ENCODE measurements at places on chromosomes 2 and 18. TPM values are rescaled to one million over a fixed set of nuclear protein-coding genes. Genes with fewer than 3 reads are reported as not detected.

Gene NEMP2
- 7.9 TPM for total RNA-seq

Gene NGEF
- not detected for total RNA-seq

Gene ACADL
- not detected for total RNA-seq

Gene ZC3H6
- 8.6 TPM for total RNA-seq

Gene DNAJB2
- 50.7 TPM for total RNA-seq

Gene CD207
- total RNA-seq, result not detected

Gene POTEF
- total RNA-seq, result 8.4 TPM

Gene RAPGEF4
- total RNA-seq, result 0.57 TPM

Gene SERPINB5
- not detected for total RNA-seq

Gene HOXD3
- total RNA-seq, result not detected

Gene IL36B
- total RNA-seq, result not detected

Gene ACVR1C
- total RNA-seq, result 0.05 TPM

DNA sequence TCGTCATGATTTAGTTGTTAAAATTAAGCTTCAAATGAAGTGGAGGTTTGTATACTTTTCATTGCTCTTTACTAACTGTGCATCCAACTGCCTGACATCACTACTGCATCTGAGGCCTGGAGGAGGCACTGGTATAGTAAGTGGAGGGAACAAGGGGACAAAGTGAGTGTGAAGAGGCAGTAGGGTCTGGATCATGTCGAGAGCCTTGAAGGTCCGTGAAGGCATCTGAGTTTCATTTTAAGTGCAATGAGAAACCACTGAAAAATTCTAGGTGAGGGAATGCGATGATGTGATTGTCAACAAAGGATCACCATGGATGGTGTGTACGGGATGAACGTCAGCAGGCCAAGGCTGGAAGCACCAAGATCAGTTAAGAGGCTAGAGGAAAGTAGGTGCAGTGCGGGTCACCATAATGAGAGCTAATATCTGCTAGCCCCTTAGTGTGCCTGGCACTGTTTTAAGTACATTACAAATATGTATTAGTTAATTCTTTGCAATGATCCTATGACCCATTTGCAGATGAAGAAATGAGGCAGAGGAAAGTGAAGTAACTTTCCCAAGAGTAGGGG lies 96.1 kb downstream of the CABYR start:
- no peak overlapping the region for H3K27ac ChIP-seq
- DNase-seq, result no peak
- H3K27me3 ChIP-seq, result no peaks in the 10 kb centered on the region
- peaks cover 14% of the 10 kb centered on the region for H3K4me1 ChIP-seq

- DNase-seq, result no peak
- H3K4me3 ChIP-seq, result no peak overlapping the region
- H3K27me3 ChIP-seq, result no peaks in the 10 kb centered on the region
- no peak overlapping the region for H3K27ac ChIP-seq
- H3K4me1 ChIP-seq, result peaks cover 12% of the 10 kb centered on the region
Observed at GRCh38 chr2:170006587-170007325, 171.2 kb upstream of the MYO3B start.

- H3K36me3 ChIP-seq, result no peaks in the 10 kb centered on the region
- H3K27ac ChIP-seq, result no peak overlapping the region
- H3K4me1 ChIP-seq, result peaks cover 18% of the 10 kb centered on the region
- H3K27me3 ChIP-seq, result no peaks in the 10 kb centered on the region
Observed at GRCh38 chr2:144701259-144701658, 181.3 kb upstream of the ZEB2 start.

- peaks cover 3% of the 10 kb centered on the region for H3K4me1 ChIP-seq
- no peak overlapping the region for H3K4me3 ChIP-seq
- no peak for DNase-seq
- no peak overlapping the region for H3K27ac ChIP-seq
- peaks cover 4% of the 10 kb centered on the region for H3K36me3 ChIP-seq
Observed at GRCh38 chr2:44706681-44707553, 234.6 kb upstream of the SIX3 start.

DNA sequence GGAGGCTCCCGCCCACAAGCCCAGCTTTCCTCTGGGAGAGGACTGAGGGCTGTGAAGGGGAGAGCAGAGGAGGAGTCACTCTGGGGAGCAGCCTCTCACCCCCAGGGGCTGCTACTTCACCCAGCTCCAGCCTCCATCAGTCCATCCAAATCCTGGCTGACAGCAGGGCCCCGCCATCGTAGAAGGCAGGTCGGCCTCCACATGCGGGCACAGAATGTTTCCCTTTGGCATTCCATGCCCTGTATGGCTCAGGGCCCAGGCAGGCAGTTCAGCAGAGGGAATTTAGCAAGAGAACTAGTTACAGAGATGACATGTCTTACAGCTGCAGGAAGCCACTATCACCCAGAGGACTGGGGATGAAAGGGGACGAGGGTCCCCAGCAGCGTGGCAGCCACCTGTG lies 6.4 kb upstream of the ODC1 start:
- no peak overlapping the region for H3K4me3 ChIP-seq
- H3K4me1 ChIP-seq, result peaks cover 37% of the 10 kb centered on the region
- DNase-seq, result peak; percentile 89
- no peak overlapping the region for H3K27ac ChIP-seq

- H3K27ac ChIP-seq, result peak overlapping the region; percentile 75
- DNase-seq, result no peak
Observed at GRCh38 chr18:48974304-48975119, 23.7 kb upstream of the SMAD7 start.

- no peaks in the 10 kb centered on the region for H3K27me3 ChIP-seq
- peaks cover 7% of the 10 kb centered on the region for H3K4me1 ChIP-seq
- DNase-seq, result no peak
- no peak overlapping the region for H3K27ac ChIP-seq
- H3K36me3 ChIP-seq, result no peaks in the 10 kb centered on the region
Observed at GRCh38 chr2:205076405-205076804, 531.1 kb downstream of the PARD3B start.

- no peaks in the 10 kb centered on the region for H3K4me1 ChIP-seq
- DNase-seq, result no peak
- no peak overlapping the region for H3K27ac ChIP-seq
- H3K4me3 ChIP-seq, result no peak overlapping the region
- H3K27me3 ChIP-seq, result no peaks in the 10 kb centered on the region
Observed at GRCh38 chr2:123738643-123739042, 286.4 kb upstream of the CNTNAP5 start.

DNA sequence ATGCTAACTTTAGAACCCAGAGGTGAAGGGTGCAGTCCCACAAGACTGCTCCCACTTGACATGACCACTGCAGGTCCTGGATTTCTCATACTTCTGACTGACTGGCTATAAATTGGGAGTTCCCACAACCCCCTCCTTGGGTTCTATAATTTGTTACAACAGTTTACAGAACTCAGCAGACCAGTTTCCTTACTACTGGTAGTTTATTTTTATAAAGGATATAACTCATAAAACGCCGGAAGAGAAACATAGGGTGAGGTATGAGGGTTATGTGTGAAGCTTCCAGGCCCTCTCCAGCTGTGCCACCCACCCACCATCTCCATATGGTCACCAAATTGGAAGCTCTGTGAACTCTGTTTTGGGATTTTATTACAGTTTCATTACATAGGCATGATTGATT lies 839.6 kb downstream of the TSN start:
- H3K27ac ChIP-seq, result no peak overlapping the region
- H3K4me1 ChIP-seq, result no peaks in the 10 kb centered on the region
- DNase-seq, result no peak
- no peaks in the 10 kb centered on the region for H3K27me3 ChIP-seq

DNA sequence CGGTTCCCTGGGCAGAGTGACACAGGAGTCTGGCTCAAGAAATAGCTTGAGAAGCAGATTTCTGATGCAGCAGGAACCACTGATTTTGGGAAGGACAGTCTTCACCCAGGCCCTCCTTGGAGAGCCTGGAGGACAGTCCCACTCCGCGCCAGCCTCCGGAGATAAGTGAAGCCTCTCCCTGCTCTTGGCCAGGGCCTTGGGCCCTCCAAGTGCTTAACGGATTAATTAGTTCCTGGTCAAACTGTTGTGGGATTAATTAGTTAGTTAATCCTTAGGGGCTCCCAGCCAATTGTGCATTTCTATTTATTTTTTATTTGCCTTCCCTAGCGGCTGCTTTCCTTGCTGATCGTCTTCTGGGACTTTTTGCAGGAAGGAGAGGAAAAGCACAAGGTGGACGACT lies 19.6 kb downstream of the CPLX4 start:
- no peak for DNase-seq
- peaks cover 49% of the 10 kb centered on the region for H3K27me3 ChIP-seq
- no peaks in the 10 kb centered on the region for H3K36me3 ChIP-seq
- no peak overlapping the region for H3K27ac ChIP-seq

- DNase-seq, result no peak
- no peak overlapping the region for H3K4me3 ChIP-seq
- H3K36me3 ChIP-seq, result no peaks in the 10 kb centered on the region
- peak overlapping the region; percentile 94 for H3K27ac ChIP-seq
- no peaks in the 10 kb centered on the region for H3K27me3 ChIP-seq
Observed at GRCh38 chr2:207505728-207506127, 24.0 kb upstream of the CREB1 start.

GRCh38 chr2:15263976-15264685 lies 297.0 kb downstream of the NBAS start:
- H3K4me3 ChIP-seq, result no peak overlapping the region
- H3K4me1 ChIP-seq, result no peaks in the 10 kb centered on the region
- no peak for DNase-seq
- H3K27ac ChIP-seq, result no peak overlapping the region

- H3K4me3 ChIP-seq, result no peak overlapping the region
- H3K27me3 ChIP-seq, result peaks cover 24% of the 10 kb centered on the region
- no peaks in the 10 kb centered on the region for H3K36me3 ChIP-seq
Observed at GRCh38 chr2:238938003-238938400, 90.1 kb downstream of the TWIST2 start.

DNA sequence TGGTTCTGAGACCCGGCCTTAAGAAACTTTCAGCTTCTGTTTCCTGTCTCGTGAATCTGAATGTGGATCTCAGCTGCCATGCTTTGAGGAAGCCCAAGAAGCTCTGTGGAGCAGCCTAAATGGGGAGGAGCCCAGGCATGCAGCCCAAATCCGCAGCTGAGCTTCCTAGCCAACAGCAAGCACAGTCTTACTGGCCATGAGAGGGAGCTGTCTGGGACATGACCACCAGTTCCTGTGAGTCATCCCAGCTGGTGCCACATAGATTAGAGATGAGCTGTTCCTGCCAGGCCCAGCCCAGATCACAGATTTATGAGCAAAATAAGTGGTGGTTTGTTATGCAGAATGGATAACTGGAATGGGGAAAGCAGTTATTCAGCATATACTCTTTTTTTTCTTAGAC lies 224.4 kb upstream of the APCDD1 start:
- no peak overlapping the region for H3K27ac ChIP-seq
- H3K4me3 ChIP-seq, result no peak overlapping the region
- peaks cover 5% of the 10 kb centered on the region for H3K36me3 ChIP-seq
- H3K27me3 ChIP-seq, result no peaks in the 10 kb centered on the region

DNA sequence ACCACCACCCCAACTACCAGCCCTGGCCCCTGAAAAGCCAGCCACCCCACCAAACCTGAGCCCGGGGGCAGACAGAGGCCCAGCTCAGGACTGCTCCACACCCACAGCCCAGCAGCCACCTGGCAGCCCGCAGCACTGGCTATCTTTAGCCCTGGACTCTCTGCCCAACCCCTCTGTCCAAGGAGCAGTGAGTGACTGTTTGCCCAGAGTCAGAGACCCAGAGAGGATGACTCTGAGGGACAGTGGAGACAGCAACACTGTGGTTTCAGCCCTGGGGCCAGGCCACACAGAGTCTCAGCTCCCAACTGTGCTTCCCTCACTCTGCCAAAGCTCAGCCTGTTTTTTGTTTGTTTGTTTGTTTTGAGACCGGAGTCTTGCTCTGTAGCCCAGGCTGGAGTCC lies 32.6 kb downstream of the BIN1 start:
- H3K27ac ChIP-seq, result no peak overlapping the region
- H3K27me3 ChIP-seq, result no peaks in the 10 kb centered on the region
- H3K4me1 ChIP-seq, result peaks cover 44% of the 10 kb centered on the region
- no peak overlapping the region for H3K4me3 ChIP-seq

GRCh38 chr2:104026725-104027124 lies 827.2 kb upstream of the POU3F3 start:
- H3K36me3 ChIP-seq, result no peaks in the 10 kb centered on the region
- no peaks in the 10 kb centered on the region for H3K27me3 ChIP-seq
- H3K4me3 ChIP-seq, result peak overlapping the region; percentile 61
- DNase-seq, result peak; percentile 66

DNA sequence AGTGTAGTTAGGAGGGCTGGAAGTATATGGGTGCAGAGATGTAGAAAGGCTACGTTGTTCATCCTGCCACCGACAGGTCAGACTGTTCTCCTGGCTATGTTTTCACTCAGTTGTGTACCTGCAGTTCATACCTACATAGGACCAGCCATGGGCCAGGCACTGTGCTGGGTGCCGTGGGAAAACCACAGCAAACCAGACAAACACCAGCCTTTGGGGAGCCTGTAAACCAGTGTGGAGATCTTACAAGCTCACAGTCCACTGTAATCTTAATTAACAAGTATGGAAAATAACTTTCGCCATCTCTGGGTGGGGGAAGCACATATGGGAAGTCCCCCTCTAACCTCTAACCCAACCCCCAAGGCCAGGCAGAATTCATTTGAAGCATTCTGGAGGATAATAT lies 12.7 kb downstream of the NCK2 start:
- no peaks in the 10 kb centered on the region for H3K36me3 ChIP-seq
- no peak for DNase-seq
- H3K4me1 ChIP-seq, result peaks cover 51% of the 10 kb centered on the region
- no peaks in the 10 kb centered on the region for H3K27me3 ChIP-seq
- no peak overlapping the region for H3K27ac ChIP-seq

DNA sequence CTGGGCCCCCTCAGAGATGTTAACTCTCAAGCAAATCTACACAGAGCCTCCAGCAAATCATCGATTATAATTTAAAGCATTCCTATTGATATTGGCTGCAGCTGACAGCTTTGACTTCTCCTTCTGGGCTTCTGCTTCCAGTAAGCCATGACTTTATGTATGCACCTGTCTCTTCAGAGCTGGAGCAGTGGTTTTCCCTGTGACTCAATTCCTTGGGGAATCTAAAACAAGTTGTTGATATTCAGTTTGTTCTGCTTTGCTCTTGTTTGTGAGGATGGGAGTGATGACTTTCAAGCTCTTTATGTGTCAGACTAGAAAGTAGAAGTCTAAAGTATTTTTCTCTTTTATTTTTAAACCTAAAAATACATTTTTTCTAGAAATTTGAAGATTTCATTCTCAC lies 45.1 kb upstream of the TNP1 start:
- H3K36me3 ChIP-seq, result peaks cover 8% of the 10 kb centered on the region
- H3K4me3 ChIP-seq, result no peak overlapping the region
- H3K27ac ChIP-seq, result no peak overlapping the region
- no peaks in the 10 kb centered on the region for H3K27me3 ChIP-seq
- H3K4me1 ChIP-seq, result no peaks in the 10 kb centered on the region

- H3K27ac ChIP-seq, result peak overlapping the region; percentile 97
- no peaks in the 10 kb centered on the region for H3K27me3 ChIP-seq
- H3K4me1 ChIP-seq, result peaks cover 85% of the 10 kb centered on the region
- DNase-seq, result peak; percentile 88
- peaks cover 2% of the 10 kb centered on the region for H3K36me3 ChIP-seq
- peak overlapping the region; percentile 46 for H3K4me3 ChIP-seq
Observed at GRCh38 chr18:48838921-48839818, 111.6 kb downstream of the SMAD7 start.

GRCh38 chr18:57970356-57971095 lies 73.5 kb upstream of the NEDD4L start:
- DNase-seq, result no peak
- peaks cover 6% of the 10 kb centered on the region for H3K4me1 ChIP-seq
- H3K4me3 ChIP-seq, result no peak overlapping the region
- H3K27me3 ChIP-seq, result no peaks in the 10 kb centered on the region

GRCh38 chr2:237314198-237314597 lies 99.8 kb downstream of the COL6A3 start:
- DNase-seq, result no peak
- H3K36me3 ChIP-seq, result peaks cover 8% of the 10 kb centered on the region
- H3K4me3 ChIP-seq, result no peak overlapping the region

Measured in chondrocyte (in vitro differentiated cells).